Fibroblast of mammary gland (primary cell): ENCODE measurements at places on chromosomes 3 and 15.
A peak's percentile ranks its signal among the peaks of the same experiment; 100 is the strongest.

GRCh38 chr15:77634266-77634962, 1.7 kb upstream of the LINGO1 start:
- peak; percentile 58 for DNase-seq

- DNase-seq, result no peak
Observed at GRCh38 chr3:82773207-82773606, 1011.8 kb upstream of the GBE1 start.

- DNase-seq, result no peak
Observed at GRCh38 chr3:188916934-188917401, 254.8 kb upstream of the TPRG1 start.

- peak; percentile 35 for DNase-seq
Observed at GRCh38 chr3:23430781-23431398, 227.8 kb downstream of the UBE2E2 start.

- DNase-seq, result peak; percentile 27
Observed at GRCh38 chr3:183427876-183428446, 458 bp downstream of the MCF2L2 start.

GRCh38 chr3:115961380-115961779, 338.1 kb downstream of the GAP43 start:
- DNase-seq, result peak; percentile 53

GRCh38 chr3:196127308-196128040, 45.6 kb upstream of the TFRC start:
- no peak for DNase-seq

DNA sequence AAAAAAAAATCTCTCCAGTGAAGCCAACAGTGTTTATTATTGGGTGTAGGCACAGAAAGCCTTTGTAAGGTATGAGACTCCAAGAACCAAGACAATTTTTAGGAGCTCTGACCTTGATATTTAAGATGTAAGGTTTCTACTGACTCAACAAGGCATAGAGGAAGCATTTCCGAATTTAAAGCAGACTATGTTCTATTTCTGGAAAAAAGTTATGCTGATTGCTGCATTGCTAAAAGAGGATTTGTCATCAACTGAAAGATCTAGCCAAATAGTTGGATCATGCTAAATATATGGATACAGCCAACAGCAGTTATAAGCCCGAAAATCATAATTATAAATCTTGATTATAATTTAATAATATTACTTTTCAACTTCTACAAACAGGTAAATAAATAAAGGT, 53.3 kb upstream of the MELTF start:
- peak; percentile 72 for DNase-seq

DNA sequence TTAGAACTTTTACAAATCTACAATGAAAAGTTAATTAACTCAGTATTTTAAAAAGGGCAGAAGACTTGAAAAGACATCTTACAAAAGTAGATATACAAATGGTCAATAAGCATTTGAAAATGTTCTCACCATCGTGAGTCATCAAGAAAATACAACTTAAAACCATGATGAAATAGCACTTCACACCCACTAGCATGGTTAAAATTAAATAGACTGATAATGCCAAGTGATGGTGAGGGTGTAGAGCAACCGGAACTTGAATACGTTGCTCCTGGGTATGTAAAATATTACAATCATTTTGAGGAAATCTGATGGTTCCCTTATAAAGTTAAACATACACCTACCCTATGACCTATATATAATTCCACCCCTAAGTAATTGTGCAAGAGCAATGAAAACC, 319.8 kb upstream of the UMPS start:
- DNase-seq, result peak; percentile 5

DNA sequence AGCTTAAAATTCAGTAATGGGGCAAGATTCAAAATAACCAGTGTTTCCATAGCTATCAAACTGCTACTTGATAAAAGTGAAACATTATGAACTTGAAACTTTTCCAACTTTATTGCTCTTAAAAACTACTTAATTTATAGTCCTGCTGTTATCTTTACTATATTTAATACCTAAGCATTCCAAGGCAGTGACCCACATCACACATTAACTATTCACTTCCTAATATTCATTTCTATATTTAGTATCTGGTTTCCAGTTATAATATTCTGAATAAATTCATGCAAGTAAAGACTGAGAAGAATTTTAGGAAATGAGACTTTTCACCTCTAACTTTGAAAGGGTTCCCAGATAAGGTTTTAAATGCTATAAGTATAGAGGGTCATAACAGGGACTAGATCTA, 64.9 kb downstream of the UACA start:
- DNase-seq, result no peak

- peak; percentile 43 for DNase-seq
Observed at GRCh38 chr3:9769426-9770275, at the start of gene CAMK1. Gene CAMK1 (minus strand): TSS chr3:9769947. CDS start chr3:9767749, 2,198 bp downstream.

GRCh38 chr3:39144095-39144747, 9.2 kb downstream of the CSRNP1 start:
- no peak for DNase-seq
